ENCODE measurements at places on chromosomes 16 and 17.

DNA sequence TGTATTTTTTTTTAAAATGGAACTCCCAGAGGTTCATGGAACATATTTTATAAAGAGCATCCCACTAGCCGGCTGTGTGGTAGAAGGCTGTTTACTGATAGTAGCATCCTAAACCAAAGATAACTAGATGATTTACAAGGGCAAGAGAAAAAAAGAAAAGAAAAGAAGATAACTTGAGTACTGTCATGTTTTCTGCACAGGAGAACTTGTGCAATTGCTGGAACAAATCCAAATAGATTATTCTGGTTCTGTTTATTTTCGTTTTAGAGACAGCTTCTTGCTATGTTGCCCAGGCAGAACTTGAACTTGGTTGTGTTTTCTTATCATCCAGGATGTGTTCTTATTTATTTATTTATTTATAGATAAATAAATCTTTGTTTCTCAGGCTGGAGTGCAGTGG is 20.9 kb upstream of the PPM1D start:
- peaks cover 6% of the 10 kb centered on the region for H3K4me1 ChIP-seq
- no peak overlapping the region for H3K27ac ChIP-seq
- no peak overlapping the region for H3K4me3 ChIP-seq

DNA sequence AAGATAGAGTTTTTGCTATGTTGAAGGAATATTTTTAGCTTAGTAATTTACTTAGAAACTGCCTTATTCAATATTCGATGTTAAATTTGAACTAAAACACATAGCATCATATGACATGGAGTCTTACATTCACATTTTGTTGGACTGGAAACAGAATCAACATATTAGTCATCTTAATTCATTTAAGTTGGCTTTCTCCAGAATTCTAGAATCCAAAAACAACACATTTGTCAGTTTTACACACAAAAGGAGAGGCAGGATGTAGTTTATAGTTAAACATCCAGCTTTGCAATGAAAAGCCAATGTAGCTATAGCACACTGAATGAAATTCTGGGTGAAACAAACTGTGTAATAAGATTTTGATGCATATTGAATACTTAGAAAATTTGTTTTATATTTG is 43.3 kb downstream of the WWOX start:
- no peak overlapping the region for H3K4me3 ChIP-seq
- no peaks in the 10 kb centered on the region for H3K4me1 ChIP-seq
- H3K27me3 ChIP-seq, result no peaks in the 10 kb centered on the region

DNA sequence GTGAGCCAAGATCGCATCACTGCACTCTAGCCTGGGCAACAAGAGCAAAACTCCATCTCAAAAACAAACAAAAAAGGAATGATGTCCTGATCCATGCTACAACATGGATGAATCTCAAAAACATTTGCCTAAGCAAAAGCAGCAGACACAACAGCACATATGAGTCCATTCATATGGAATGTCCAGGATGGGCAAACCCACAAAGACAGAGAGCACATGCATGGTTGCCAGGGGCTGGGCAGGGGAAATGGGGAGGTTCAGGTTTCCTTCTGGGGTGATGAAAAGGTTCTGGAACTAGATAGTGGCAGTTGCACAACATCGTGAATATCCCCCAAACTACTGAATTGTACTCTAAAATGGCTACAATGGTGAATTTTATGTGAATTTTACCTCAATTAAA is 35.3 kb upstream of the RAI1 start:
- no peaks in the 10 kb centered on the region for H3K36me3 ChIP-seq
- H3K4me1 ChIP-seq, result no peaks in the 10 kb centered on the region
- no peak for DNase-seq

- peaks cover 40% of the 10 kb centered on the region for H3K4me1 ChIP-seq
- H3K27me3 ChIP-seq, result no peaks in the 10 kb centered on the region
- H3K36me3 ChIP-seq, result peaks cover 27% of the 10 kb centered on the region
- no peak overlapping the region for H3K4me3 ChIP-seq
- DNase-seq, result no peak
- no peak overlapping the region for H3K27ac ChIP-seq
Observed at GRCh38 chr17:72487731-72488494, 367.1 kb downstream of the SOX9 start.

DNA sequence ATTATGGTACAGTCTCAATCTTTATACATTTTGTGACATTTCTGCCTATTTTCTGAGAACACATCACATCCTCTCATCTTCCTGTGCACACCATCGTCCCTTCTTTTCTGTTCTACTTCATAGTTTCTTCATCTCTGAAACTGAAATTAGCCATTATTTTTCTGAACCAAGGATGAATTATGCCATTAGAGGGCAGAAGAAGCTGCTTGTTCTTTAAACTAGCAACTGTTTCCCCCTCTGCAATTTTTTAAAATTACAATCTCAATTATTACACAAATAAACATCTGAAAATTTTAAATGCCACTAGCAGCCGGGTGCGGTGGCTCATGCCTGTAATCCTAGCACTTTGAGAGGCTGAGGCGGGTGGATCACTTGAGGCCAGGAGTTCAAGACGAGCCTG is 41.3 kb downstream of the RBBP6 start:
- no peak for DNase-seq
- H3K36me3 ChIP-seq, result no peaks in the 10 kb centered on the region
- H3K4me1 ChIP-seq, result peaks cover 13% of the 10 kb centered on the region
- no peaks in the 10 kb centered on the region for H3K27me3 ChIP-seq
- H3K4me3 ChIP-seq, result no peak overlapping the region
- no peak overlapping the region for H3K27ac ChIP-seq

DNA sequence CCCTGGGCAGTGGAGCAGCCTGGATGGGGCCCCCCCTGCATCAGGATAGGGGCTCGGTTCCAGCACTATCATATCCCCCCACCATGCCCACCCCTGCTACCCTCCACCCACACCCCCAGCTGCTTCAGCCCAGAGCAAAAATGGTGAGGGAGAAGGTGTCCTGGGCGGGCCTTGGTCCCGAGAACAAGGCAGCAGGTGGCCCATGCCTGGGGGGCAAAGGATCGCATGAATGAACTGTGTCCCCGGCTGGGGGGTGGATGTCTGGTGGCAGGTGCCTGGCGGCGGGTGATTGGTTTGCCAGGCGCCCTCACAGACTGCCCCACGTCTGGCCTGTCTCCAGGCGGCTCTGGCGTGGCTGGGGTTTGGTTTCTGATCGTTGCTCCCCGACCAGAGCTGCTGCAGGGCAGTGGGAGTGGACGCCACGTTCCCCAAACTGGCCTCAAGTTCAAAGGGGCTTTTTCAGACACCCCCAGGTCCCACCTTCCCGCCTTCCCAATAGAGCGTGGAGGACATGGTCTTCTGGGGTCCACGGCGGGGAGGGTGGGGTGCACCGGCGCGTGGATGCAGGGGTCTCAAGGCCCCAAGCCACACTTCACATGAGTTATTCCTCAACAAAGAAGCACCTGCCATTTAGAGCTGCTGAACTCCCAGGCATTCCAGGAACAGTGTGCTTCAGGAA is 12.6 kb downstream of the UTS2R start:
- DNase-seq, result no peak
- peaks cover 59% of the 10 kb centered on the region for H3K27me3 ChIP-seq
- peaks cover 17% of the 10 kb centered on the region for H3K4me1 ChIP-seq
- no peak overlapping the region for H3K4me3 ChIP-seq

DNA sequence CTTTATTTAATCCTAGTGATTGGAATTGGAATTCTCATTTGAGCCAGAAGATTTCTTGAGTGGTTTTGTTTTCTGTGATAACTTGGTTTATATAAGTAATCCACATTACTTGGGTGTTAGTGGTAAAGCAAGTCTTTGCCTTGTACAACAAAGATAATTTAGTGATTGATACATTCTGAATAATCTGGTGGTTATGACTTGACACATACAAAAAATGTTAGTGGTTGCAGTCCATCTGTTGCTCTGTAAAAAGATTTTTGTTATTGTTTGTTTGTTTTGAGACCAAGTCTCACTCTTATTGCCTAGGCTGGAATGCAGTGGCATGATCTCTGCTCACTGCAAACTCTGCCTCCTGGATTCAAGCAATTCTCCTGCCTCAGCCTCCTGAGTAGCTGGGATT is 13.2 kb downstream of the OMG start:
- no peak overlapping the region for H3K4me3 ChIP-seq
- no peaks in the 10 kb centered on the region for H3K36me3 ChIP-seq
- DNase-seq, result no peak
- no peak overlapping the region for H3K27ac ChIP-seq
- no peaks in the 10 kb centered on the region for H3K27me3 ChIP-seq

DNA sequence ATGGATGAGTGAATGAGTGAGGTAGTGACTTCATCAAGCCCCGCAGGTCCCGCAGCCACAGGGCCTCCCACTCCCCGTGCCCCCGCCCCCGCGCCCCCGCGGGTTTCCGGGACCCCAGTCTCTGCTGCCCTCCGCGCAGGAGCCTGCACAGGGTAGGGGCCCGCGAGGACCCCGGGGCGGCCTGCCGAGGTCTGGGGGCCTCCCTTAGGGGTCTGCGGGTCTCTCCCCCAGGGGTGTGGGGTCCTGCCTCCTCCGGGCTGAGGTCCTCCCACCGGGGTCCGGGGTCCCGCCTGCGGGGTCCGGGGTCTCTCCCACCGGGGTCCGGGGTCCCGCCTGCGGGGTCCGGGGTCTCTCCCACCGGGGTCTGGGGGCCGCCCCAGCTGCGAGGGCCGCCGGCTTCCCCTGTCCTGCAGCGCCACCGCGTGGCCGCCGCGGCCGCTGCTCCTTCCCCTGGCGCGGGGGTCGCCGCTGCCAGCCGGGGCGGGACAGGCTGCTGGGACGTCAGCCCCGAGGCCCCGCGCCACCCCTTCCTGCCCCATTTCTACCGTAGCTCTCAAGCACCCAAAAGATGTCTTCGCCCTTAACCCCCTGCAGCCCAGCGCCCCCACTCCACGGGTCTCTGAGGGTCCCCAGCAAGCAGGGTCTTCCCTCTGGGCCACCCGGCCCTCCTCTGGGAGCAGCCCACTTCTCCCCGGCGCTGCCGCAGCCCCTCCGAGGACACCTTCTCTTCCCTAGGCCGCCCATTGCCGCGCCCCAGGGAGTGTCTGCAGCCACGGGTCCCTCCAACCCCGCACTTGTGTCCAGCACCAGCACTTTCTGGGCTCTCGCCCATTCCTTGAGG is 10.4 kb upstream of the CHMP6 start:
- DNase-seq, result peak; percentile 43
- peak overlapping the region; percentile 27 for H3K4me3 ChIP-seq
- H3K27ac ChIP-seq, result no peak overlapping the region
- peaks cover 7% of the 10 kb centered on the region for H3K36me3 ChIP-seq
- H3K4me1 ChIP-seq, result peaks cover 13% of the 10 kb centered on the region
- peaks cover 60% of the 10 kb centered on the region for H3K27me3 ChIP-seq

DNA sequence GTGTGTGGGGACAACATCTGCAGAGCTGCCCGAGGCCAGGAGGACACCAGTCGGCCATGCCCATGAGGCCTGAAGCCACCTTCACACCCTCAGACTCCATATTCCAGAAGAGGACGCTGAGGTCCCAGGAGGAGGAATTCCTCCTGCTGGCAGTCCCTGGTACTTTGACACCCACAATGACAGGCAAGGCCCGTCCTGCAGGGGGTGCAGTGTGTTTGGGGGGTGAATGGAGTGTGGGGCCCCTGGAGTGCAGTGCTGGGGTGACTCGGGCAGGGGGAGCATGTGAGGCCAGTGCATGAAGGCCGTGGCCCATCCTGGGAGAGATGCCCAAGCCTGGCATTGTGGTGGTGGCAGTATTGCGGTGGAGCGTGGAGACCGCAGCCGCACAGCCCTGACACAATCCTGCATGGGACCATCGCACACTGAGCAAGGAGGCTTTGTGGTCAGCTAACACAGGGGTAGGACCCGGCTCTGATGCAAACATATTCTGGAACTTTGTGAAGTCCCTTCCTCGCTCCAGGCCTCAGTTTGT is 52.2 kb downstream of the ZDHHC7 start:
- H3K4me3 ChIP-seq, result no peak overlapping the region
- no peaks in the 10 kb centered on the region for H3K36me3 ChIP-seq
- no peaks in the 10 kb centered on the region for H3K4me1 ChIP-seq
- peaks cover 49% of the 10 kb centered on the region for H3K27me3 ChIP-seq
- H3K27ac ChIP-seq, result no peak overlapping the region

GRCh38 chr16:57352636-57353047 is 5.9 kb upstream of the CCL22 start:
- no peak overlapping the region for H3K4me3 ChIP-seq
- H3K4me1 ChIP-seq, result peaks cover 2% of the 10 kb centered on the region
- H3K27ac ChIP-seq, result no peak overlapping the region
- DNase-seq, result no peak
- H3K27me3 ChIP-seq, result peaks cover 28% of the 10 kb centered on the region
- H3K36me3 ChIP-seq, result peaks cover 2% of the 10 kb centered on the region

Data from Calu3 (cell line).